ENCODE measurements at places on chromosomes 2 and 18. TPM values are rescaled to one million over a fixed set of nuclear protein-coding genes. Genes with fewer than 3 reads are reported as not detected.

IL1F10 gene
- not detected for total RNA-seq

ACMSD gene
- total RNA-seq: not detected

TOGARAM2 gene
- not detected for total RNA-seq

GALNT13 gene
- 3.8 TPM for total RNA-seq

THUMPD2 gene
- 7.0 TPM for total RNA-seq

LRPPRC gene
- total RNA-seq: 75.5 TPM

CCDC178 gene
- not detected for total RNA-seq

NEB gene
- 1.1 TPM for total RNA-seq

STRN gene
- 13.2 TPM for total RNA-seq
